ENCODE measurements at places on chromosomes 7 and 10. TPM values are rescaled to one million over a fixed set of nuclear protein-coding genes. Genes with fewer than 3 reads are reported as not detected.
A peak's percentile ranks its signal among the peaks of the same experiment; 100 is the strongest.

GRCh38 chr10:48981310-48981907 lies 41.8 kb upstream of the LRRC18 start:
- DNase-seq: peak; percentile 66

Gene GSTO2
- 3.5 TPM for total RNA-seq

Gene DDX50
- 36.5 TPM for total RNA-seq

Gene NKX1-2
- not detected for total RNA-seq

Gene SPRN
- not detected for total RNA-seq

DNA sequence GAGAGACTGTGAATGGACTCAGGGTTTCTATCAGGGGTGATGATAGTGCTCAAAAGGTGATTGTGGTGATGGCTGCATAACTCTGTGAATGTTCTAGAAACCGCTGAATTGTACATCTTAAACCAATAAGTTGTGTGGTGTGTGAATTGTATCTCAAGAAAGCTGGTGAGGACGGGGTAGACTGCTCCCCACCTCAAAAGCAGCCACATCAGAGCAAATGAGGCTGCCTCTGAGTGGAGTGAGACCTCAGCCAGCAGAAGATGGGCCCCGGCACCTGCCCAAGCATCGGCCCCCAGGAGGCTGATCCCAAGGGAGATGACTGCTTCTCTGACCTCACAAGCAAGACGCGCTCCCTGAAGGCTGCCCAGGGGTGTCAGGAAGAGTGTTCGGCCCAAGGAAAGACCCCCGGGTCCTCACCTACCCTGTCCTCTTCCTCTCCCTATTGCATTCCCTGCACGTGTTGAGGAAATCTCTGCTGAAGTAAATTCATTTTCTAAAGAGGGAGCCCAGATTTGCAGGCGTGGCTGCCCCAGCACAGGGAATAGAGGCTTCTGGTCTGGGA lies 279.3 kb upstream of the SHH start:
- no peak for DNase-seq

DNA sequence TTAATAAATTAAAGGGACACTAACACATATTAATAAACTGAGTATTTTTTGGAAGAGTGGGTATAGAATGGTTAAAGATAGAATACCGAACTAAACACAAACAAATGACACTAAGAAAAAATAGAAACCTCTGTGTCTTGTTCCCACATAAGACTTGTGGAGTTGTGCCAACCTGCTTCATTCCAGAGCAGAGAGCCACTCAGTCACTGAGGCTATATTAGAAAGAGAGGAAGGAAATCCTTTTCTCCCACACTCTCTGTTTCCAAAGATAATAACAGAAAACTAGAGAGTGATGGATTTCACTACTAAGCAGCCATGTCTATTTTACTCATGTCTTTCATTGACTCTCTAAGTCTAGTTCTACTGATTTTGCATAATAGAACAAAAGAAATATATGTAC lies 26.0 kb downstream of the CTNNA3 start:
- DNase-seq: no peak

Gene ZNF804B
- not detected for total RNA-seq

GRCh38 chr7:142767451-142767850 lies 3.3 kb upstream of the PRSS2 start:
- DNase-seq: no peak

Gene CNPY1
- not detected for total RNA-seq

- no peak for DNase-seq
These were observed 33.9 kb downstream of the BCAP29 start for GRCh38 chr7:107613948-107614347.
